HepG2 (cell line): ENCODE measurements at places on chromosomes 11 and 22.
A peak's percentile ranks its signal among the peaks of the same experiment; 100 is the strongest.

DNA sequence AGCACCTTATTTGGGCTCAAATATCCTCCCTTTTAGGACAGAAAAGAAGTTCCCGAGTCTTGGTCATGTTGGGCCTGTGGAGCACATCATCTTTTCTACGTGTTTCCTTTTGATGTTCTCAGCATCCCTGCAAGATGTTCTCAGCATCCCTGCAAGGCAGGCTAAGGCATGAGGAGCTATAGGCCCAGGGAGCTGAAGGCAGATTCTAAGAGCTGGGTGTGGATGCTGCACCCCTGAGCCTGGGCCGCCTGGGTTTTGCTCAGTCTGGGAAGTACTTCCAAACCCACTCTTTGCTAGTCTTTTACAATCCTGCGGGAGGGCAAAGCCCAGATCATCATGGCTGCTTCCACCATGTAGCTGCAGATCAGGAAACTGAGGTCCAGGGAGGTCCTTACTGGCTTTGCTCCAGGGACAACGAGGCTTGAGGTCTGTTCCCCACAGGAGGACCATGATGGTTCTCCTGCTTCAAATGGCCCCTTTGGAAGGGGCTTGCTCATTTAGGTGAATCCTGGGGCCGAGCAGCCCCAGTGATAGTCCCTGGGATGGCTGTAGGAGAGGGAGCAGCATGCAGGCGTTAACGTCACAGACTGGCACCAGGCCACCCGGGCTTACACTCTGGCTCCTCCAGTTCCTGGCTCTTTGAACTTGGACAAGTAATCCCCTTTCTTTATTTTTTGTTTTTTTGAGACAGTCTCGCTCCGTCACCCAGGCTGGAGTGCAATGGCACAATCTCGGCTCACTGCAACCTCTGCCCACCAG lies 10.6 kb downstream of the LRRC75B start:
- H3K27me3 ChIP-seq = no peaks in the 10 kb centered on the region
- peaks cover 89% of the 10 kb centered on the region for H3K4me1 ChIP-seq
- no peak for DNase-seq

DNA sequence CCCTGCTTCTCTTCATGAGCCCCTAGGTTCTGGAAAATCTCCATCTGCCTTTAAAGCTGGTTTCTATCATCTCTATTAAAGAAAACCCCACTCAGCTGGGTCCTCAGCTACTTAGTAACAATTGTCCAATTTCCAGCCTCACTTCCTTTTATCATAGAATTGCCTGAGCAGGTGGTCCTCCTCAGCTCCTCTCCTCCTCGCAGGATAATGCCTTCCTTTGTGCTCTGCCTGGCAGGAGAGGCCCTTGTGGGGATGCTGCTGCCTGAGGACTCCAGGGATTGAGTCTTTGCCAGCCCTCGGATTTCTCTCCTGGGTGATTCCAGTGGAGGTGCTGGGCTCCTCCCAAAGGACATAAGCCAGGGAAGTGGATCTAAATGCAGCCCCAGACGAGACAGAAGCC lies 448.3 kb downstream of the INSC start:
- H3K4me3 ChIP-seq = no peak overlapping the region
- H3K36me3 ChIP-seq = no peaks in the 10 kb centered on the region
- DNase-seq = no peak
- no peaks in the 10 kb centered on the region for H3K4me1 ChIP-seq
- no peak overlapping the region for H3K27ac ChIP-seq
- peaks cover 5% of the 10 kb centered on the region; the same call in 1 of the 3 replicates for H3K27me3 ChIP-seq

- H3K27ac ChIP-seq = no peak overlapping the region
- no peak for DNase-seq
- H3K27me3 ChIP-seq = peaks cover 67% of the 10 kb centered on the region
- no peak overlapping the region for H3K4me3 ChIP-seq
- no peaks in the 10 kb centered on the region for H3K4me1 ChIP-seq
Observed at GRCh38 chr22:49464037-49464436, 363.6 kb downstream of the BRD1 start.

DNA sequence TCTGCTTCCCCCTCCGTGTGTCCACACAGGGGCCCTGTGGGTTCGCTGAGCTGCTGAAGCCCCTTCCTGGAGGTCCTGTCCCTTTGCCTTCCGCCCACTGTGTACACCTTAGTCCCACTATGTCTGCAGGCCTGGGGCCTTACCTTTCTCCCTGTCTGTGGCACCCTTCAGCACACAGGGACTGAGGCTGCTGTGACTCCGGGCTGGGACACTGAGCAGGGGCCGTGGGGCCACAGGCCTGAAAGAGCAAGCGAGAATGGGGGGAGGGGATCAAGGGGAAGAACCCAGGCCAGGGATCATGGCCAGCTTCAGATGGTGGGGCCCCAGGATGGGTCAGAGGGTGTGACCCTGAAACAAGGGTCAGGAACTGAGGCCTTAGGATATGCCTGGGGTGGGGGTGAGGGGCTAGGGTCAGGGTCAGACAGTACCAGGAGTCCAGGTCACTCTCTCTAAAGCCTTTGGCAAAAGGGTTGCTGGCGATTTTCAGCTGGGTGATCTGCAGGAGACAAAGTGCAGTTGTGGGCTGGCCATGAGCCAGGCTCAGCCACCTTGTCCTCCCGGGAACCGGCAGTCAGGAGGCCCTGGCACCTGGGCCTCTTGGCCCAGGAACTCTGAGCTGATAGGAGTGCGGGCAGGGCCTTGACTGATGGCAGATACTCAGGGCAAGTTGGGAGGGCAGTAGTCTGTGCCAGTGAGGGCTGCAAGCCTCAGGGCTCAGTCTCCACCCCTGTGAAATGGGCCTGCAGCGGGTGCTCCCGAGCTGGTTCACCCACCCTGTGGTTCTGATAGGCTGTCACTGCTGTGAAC lies 2.6 kb upstream of the NUDT8 start:
- peaks cover 64% of the 10 kb centered on the region for H3K4me1 ChIP-seq
- peak; percentile 71 for DNase-seq
- H3K27ac ChIP-seq = peak overlapping the region; percentile 84
- H3K4me3 ChIP-seq = peak overlapping the region; percentile 86

DNA sequence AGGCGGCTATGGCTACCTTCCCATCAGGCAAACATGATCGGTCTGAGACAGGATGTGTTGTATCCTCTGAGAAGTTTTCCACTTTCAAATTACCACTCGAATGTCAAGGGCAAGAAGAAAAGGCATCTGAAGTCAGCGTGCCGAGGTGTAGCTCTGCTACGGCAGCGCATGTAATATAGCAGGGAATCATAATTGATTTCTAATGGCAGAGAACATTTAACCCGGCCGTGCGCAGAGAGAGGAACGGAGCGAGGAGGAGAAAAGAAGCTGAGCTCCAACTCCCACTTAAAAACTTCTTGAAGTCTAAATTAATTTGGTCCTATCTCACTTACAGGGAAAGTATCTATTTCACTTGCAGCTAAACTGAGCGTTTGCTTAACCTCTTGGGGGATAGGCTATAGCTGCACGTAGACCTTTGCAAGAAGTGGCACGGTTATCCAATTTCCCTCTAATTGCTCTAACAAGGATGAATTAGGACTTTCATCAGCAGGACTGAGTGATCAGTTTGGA lies 137.3 kb upstream of the KIRREL3 start:
- no peaks in the 10 kb centered on the region for H3K36me3 ChIP-seq
- no peaks in the 10 kb centered on the region for H3K27me3 ChIP-seq
- DNase-seq = no peak

DNA sequence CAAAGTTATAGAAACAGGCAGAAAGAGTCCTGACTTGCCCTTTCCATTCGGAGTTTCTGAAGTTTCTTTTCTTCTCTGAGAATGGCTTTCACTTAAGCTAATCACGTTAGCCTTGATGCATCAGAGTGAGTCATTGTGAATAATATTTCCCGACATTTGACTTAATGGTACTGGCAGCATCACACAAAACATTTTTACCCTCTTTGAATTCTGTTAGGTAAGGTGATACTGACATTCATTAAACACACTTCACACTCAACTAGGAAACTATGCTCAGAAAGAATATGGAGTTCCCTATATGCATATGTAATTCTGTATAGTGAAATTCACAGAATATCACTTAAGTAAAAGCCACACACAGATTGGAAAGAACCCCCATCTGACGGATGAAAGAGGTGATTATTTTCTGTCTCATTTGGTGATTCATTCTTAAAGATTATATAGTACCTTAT lies 120.8 kb upstream of the ARHGAP20 start:
- no peak overlapping the region for H3K27ac ChIP-seq
- no peaks in the 10 kb centered on the region for H3K4me1 ChIP-seq
- no peak overlapping the region for H3K4me3 ChIP-seq
- no peaks in the 10 kb centered on the region for H3K36me3 ChIP-seq

DNA sequence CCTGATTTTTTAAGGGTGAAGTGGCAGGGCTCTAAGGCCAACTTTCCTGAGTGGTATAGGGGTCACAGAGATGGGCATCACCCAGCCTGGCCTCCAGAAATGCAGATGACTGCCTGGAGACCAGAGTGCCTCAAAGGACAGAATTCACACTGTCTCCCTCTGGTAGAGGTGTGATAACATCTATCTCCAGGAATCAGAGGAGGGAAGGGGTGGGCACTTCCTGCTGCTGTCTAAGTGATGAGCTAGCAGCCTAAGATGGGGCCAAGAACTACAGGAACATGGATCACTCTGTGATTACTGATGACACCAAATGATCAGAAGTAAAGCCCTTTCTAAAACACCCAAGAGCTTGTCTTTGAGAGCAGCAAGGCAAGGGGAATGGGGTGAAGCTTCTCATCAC lies 61.9 kb downstream of the C11orf58 start:
- peaks cover 10% of the 10 kb centered on the region for H3K36me3 ChIP-seq
- peaks cover 19% of the 10 kb centered on the region for H3K4me1 ChIP-seq
- no peak for DNase-seq
- no peaks in the 10 kb centered on the region for H3K27me3 ChIP-seq

DNA sequence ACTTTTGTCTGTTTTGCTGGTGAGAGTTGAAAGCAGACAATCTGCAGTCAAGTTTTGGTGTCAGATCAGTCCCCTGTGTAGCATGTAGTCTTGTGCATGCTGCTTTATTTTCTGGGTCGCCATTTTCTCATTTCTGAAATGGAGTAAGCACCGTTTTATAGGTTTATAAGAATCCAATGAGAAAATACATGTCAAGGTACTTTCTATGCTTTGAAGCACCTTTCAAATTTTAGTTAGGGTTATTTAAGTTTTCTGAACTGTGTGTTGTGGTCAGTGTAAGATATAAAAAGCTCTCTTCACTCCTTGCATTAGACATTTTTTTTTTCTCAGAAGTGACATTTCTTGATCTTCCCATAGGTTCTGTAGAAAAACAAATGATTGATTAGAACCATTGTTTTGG lies 283.2 kb downstream of the ETS1 start:
- DNase-seq = no peak
- no peaks in the 10 kb centered on the region for H3K4me1 ChIP-seq
- H3K27me3 ChIP-seq = no peaks in the 10 kb centered on the region

DNA sequence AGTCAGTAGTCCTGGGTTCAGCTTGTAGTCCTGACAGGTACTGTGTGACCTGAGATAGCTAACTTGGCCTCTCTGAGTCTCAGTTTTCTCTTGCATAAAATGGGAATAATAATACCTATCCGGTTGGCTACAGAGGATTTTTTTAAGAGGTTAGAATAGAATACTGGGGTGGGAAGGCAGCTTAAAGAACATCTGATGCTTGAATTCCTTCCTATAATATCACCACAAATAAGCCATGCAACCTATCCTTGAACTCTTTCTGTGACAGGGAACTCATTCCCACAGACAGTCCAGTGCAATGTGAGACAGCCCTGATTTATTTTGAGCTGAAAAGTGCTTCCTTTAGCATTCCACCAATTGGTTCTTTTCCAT lies 110.1 kb downstream of the CCDC81 start:
- no peaks in the 10 kb centered on the region for H3K27me3 ChIP-seq
- DNase-seq = no peak
- H3K4me1 ChIP-seq = peaks cover 44% of the 10 kb centered on the region
- H3K27ac ChIP-seq = no peak overlapping the region

DNA sequence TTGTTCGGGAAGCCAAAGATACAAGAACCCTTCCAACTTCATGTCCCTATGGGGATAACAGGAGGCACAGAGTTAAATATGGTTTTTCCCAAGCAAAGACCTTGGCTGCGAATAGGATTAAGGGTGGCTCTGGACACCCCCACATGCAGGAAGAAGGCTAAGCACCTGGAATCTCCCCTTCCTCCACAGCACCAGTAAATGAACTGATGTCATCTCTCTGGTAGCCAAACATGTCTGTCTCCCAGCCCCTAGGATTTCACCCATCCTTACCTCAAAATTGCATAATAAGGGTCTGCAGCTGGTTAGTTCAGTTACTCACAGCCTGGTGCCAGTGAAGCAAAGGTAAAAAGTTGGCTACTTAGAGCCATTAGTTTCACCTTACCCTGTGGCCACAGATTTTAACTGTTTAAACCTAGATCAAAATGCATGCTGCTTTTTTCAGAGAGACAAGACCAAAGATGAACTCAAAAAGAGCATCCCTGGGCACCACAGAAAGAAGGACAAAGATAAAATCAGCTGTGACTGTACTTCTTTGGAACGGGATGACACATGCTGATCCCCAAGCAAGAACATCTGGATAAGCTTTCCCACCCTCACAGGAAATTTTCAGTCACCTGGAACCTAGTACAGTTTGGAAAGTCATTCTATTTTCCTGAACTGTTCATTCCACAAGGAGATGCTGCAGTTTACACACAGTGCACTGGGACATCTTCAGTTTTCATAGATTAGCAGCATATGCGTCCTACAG lies 77.2 kb upstream of the AKIP1 start:
- no peaks in the 10 kb centered on the region for H3K36me3 ChIP-seq
- peaks cover 1% of the 10 kb centered on the region; the same call in 1 of the 2 replicates for H3K27me3 ChIP-seq
- H3K27ac ChIP-seq = no peak overlapping the region
- no peak overlapping the region for H3K4me3 ChIP-seq

DNA sequence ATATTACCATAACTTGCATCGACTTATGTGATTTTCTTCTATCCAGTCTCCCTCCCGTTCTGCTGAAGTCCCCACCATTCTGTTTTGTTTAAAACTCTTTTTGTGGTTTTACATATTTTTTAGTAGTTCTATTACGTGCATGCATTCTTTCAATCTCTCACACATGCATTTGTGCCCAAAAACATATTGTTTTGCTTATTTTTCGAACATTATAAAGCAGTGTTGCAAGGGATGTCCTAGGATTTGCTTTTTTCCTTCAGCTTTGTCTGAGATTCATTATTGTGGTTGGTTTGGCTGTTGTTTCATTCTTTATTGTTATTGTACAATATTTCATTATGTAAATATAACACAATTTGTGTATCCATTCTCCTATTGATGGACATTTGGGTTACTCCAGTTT lies 235.7 kb downstream of the DYNC2H1 start:
- H3K27ac ChIP-seq = no peak overlapping the region
- no peak overlapping the region for H3K4me3 ChIP-seq
- DNase-seq = no peak
- H3K27me3 ChIP-seq = no peaks in the 10 kb centered on the region
- H3K36me3 ChIP-seq = no peaks in the 10 kb centered on the region

GRCh38 chr11:45880772-45881570 lies 4.5 kb upstream of the MAPK8IP1 start:
- no peaks in the 10 kb centered on the region for H3K27me3 ChIP-seq
- no peak overlapping the region for H3K4me3 ChIP-seq
- DNase-seq = no peak
- H3K27ac ChIP-seq = no peak overlapping the region

GRCh38 chr11:34216706-34217105 lies 111.3 kb downstream of the NAT10 start:
- H3K4me3 ChIP-seq = no peak overlapping the region
- no peaks in the 10 kb centered on the region for H3K36me3 ChIP-seq
- H3K4me1 ChIP-seq = peaks cover 73% of the 10 kb centered on the region
- no peak for DNase-seq
- H3K27ac ChIP-seq = no peak overlapping the region
- H3K27me3 ChIP-seq = no peaks in the 10 kb centered on the region

- H3K36me3 ChIP-seq = no peaks in the 10 kb centered on the region; the same call in 2 of the 3 replicates
- H3K27ac ChIP-seq = peak overlapping the region; percentile 76
- H3K4me3 ChIP-seq = peak overlapping the region; percentile 55
Observed at GRCh38 chr22:21858025-21858764, 9.2 kb downstream of the MAPK1 start.

- H3K4me3 ChIP-seq = no peak overlapping the region
- H3K27ac ChIP-seq = no peak overlapping the region
- H3K27me3 ChIP-seq = no peaks in the 10 kb centered on the region
- no peak for DNase-seq
- no peaks in the 10 kb centered on the region for H3K36me3 ChIP-seq
- peaks cover 6% of the 10 kb centered on the region; the same call in 1 of the 2 replicates for H3K4me1 ChIP-seq
Observed at GRCh38 chr11:126440276-126440675, 84.8 kb downstream of the ST3GAL4 start.
